Right ventricle myocardium inferior (tissue), 1 donor: ENCODE measurements at places on chromosomes 3 and 15. TPM values are rescaled to one million over a fixed set of nuclear protein-coding genes. Genes with fewer than 3 reads are reported as not detected.
A peak's percentile ranks its signal among the peaks of the same experiment; 100 is the strongest.

Gene IL12A
- total RNA-seq = 0.46 TPM

Gene MYLK
- 10.1 TPM for total RNA-seq

Gene CCR2
- 0.89 TPM for total RNA-seq

Gene GCNT3
- not detected for total RNA-seq

Gene BDH1
- total RNA-seq = 43.1 TPM

Gene ENTPD3
- 0.11 TPM for total RNA-seq

Gene BCL2A1
- 0.92 TPM for total RNA-seq

Gene CCR8
- total RNA-seq = not detected

Gene PTPRG
- total RNA-seq = 34.1 TPM

Gene CYP19A1
- 0.65 TPM for total RNA-seq

Gene ROBO2
- 0.14 TPM for total RNA-seq

Gene SERINC4
- 0.30 TPM for total RNA-seq

Gene CCNB2
- 0.54 TPM for total RNA-seq

Gene XCR1
- total RNA-seq = not detected

Gene GOLGA6L7
- not detected for total RNA-seq

Gene CAPN3
- total RNA-seq = 3.4 TPM

GRCh38 chr3:19363071-19363470, 214.8 kb downstream of the KCNH8 start:
- DNase-seq = no peak

DNA sequence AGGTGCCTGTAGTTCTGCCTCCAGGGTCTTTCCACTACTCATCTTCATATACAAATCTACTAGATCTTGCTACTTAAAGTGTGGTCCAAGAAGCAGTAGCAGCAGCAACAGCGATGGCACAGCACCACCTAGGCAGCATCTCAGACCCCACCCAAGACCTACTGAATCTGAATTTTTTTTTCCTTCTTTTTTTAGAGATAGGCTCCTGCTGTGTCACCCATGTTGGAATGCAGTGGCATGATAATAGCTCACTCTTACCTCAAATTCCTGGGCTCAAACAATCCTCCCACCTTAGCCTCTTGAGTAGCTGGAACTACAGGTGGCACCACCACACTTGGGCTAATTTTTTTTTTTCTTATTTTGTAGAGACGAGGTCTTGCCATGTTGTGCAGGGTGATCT, 346.7 kb upstream of the TGFBR2 start:
- no peak for DNase-seq

DNA sequence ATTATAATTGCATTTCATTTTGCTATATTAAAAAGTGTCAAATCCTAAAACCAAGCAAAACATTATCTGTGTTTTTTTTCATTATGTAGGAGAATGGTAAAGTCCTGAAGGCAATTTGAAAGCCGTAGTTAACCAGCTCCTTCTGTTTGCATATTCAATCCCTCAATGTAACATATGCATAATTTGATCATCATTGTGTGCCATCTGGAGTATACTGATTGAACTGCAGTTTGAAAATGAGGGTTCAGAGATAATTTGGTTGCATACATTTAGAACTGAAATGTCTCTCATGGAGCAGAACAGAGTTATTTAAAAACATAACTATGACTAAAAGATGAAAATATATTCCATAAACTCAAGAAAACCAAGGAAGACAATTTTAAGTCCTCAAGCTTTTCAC, 518.6 kb downstream of the GBE1 start:
- DNase-seq = no peak

GRCh38 chr3:170689893-170690660, 104.2 kb upstream of the SLC7A14 start:
- DNase-seq = peak; percentile 74

- no peak for DNase-seq
These were observed 12.8 kb downstream of the GPR176 start for GRCh38 chr15:39907216-39907615.

DNA sequence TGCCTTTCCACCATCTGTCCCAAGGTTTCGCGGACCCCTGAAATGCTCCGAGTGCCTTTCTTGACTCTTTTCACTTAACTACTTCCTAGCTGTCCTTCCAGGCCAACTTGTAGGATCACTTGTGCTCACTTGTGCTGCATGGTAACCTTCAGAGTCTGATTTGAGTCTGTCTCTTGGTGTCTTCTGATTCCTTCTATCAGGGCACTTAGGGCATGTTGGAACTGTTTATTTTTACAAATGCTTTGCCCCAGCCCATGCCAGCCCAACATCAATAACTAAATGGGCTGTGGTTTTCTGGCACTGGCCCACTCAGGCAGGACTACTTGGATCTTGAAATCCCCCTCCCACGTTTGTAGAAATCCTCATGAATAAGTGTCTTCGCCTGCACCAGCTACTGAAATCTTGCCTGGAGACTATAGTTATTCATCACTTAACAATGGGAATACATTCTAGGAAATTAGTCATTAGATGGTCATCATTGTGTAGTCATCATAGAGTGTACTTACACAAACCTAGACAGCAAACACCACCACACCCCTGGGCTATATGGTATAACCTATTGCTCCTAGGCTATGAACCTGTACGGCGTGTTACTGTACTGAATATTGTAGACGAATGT, 123.1 kb upstream of the STRIT1 start:
- DNase-seq = no peak

GRCh38 chr15:77819851-77820728, 187.4 kb upstream of the LINGO1 start:
- DNase-seq = peak; percentile 53

- no peak for DNase-seq
These were observed 342.1 kb upstream of the SOX2 start for GRCh38 chr3:181369637-181370036.

DNA sequence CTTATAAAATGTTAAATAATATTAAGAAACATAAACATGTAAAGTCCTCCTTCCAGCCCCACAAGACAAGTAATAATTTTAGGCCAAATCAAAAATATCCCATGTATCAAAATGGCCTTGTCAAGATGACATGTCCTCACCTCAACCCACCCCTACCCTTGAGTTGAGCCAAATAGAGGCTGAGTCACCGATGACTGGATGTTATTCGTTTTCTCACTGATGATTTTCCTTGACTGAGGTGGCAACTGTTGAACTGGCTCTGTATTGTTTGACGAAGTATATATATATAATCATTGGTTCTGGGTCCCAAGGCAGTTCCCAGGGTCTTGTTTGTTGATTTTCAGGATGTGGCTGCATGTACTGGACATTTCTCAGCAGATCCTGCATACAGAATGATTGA, 75.3 kb downstream of the TMEM108 start:
- DNase-seq = no peak

GRCh38 chr15:77350792-77351191, 69.1 kb downstream of the PEAK1 start:
- no peak for DNase-seq

DNA sequence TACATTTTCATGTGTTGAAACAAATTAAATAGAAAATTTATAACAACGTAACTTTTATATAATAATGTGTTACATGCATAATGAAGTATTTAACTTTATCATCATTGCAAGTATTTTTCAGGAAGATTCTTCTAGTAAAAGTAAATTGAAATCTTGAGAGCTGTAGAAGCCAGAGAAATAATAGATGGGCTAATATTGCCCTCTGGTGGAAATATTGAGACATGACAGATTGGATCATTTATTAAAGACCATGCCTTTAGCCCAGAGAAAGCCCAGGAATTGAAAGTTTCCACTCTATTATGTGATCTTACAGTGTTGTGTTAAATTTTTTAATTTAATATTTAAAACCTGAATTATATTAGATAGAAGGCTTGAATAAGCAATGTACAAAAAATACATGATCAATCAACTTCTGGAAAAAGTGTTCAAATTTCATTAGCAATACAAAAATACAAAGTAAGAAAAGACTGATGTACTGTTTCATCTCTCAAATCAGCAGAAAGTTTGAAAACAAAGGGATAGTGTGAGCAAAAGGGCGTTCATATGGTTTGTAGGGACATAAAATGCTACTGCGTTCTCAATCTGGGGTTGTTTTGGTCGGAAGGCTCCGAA, 52.7 kb upstream of the SPTSSB start:
- DNase-seq = no peak

GRCh38 chr3:18114894-18115293, 310.2 kb downstream of the SATB1 start:
- no peak for DNase-seq

DNA sequence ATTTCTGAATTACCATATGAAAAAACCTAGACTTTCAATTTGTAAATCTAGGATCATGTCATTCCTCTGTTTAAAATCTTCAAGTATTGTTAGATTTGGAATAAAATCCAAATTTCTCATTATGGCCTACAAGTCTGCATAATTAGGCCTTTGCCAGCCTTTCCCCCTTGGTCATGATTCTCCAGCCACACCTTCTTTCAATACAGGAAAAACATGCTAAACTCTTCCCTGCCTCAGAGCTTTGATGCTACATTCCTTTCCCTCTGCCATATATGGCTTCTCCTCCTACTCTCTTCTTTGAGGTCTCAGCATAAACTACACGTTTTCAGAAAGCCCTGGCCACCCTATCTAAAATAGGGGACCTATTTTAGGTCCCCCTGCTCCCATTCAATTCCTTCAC, 48.5 kb downstream of the TM6SF1 start:
- DNase-seq = no peak

GRCh38 chr15:41148065-41148464, 32.0 kb upstream of the INO80 start:
- no peak for DNase-seq

DNA sequence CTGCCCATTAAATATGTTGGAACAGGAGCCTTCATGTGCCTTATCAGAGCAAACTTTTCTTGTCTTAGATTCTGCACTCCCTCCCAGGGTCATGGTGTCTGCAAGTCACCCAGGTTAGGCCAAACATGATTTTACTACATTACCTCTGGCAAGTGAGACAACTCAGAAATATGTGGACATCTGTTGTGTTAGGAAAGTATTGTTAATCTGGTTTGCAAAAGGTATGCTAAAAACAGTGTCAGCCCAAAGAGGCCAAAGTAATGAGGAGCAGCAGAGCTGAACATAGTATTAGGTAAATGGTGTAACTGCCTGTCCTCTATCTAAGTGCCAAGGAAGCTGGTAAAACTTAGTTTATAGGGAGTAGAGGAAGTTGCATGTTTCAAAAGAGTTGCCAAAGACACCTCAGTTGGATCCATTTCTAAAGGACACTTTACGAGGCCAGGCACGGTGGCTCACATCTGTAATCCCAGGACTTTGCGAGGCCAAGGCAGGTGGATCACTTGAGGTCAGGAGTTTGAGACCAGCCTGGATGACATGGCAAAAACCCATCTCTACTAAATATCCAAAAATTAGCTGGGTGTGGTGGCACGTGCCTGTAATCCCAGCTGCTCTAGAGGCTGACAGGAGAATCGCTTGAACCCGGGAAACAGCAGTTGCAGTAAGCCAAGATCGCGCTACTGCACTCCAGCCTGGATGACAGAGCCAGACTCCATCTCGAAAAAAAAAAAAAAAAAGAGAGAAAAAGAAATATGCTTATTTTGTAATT, 22.5 kb upstream of the PPIB start:
- DNase-seq = no peak

DNA sequence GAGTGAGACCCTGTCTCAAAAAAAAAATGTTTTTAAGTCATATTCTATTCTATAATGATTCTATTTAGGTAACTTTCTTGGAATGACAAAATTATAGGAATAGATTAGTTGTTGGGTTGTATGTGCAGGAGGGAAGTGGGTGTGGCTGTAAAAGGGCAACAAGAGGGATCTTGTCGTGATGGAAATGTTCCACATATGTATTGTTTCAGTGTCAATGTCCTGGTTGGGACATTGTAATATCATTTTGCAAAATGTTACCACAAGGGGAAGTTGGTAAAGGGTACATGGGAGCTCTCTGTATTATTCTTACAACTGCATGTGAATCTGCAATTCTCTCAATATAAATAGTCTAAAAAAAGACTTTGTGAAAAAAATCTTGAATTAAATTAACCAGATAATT, 14.3 kb upstream of the ABHD5 start:
- DNase-seq = no peak

GRCh38 chr3:177646749-177647148, 449.5 kb upstream of the TBL1XR1 start:
- DNase-seq = no peak

GRCh38 chr15:65752151-65752700, 39.9 kb downstream of the DENND4A start:
- no peak for DNase-seq

- no peak for DNase-seq
These were observed 6.9 kb downstream of the IGDCC3 start for GRCh38 chr15:65370885-65371284.
